Heart right ventricle (tissue), 16 donors: ENCODE measurements at places on chromosomes 6 and 20. TPM values are rescaled to one million over a fixed set of nuclear protein-coding genes. Genes with fewer than 3 reads are reported as not detected.

Gene PAX1
- total RNA-seq: not detected

Gene WFDC5
- total RNA-seq: not detected

DNA sequence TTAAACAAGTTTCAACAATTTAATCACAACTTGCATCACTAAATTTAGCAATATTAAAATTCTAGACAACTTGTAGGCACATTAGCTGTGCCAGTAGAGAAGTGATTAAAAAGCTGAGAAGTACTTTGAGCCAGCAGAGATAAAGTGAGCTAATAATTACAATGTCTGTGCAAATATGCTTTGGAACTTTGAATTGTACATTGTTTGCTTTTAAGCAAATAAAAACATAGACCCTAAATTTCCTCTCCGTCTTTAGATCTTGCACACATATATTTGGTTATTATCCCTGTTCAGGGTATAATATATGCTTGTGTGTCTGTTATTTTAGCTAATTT, 44.2 kb upstream of the DEFB112 start:
- no peak for DNase-seq

- DNase-seq: no peak
Measured at GRCh38 chr20:21323640-21324039, 20.5 kb downstream of the XRN2 start.

DNA sequence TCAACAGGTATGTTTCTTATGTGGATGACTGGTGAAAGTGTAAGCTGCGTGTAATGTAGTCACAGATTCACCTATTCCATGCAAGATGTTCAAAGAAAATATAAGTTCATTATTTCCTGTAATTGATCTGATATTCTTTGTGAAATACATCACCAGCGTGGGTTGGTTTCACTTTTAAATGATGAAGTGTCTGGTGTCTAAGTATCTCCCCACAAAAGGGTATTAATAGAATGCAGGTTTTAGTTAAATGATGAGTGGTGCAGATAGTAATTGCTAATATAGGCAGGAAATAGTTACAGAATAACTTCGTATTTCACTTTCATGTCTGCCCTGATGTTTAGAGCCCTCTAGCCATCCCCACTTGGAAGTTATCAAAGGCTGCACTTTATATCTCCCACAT, 22.2 kb downstream of the PGBD1 start:
- DNase-seq: no peak

GRCh38 chr6:134654751-134655150, 295.1 kb downstream of the ALDH8A1 start:
- DNase-seq: no peak

DNA sequence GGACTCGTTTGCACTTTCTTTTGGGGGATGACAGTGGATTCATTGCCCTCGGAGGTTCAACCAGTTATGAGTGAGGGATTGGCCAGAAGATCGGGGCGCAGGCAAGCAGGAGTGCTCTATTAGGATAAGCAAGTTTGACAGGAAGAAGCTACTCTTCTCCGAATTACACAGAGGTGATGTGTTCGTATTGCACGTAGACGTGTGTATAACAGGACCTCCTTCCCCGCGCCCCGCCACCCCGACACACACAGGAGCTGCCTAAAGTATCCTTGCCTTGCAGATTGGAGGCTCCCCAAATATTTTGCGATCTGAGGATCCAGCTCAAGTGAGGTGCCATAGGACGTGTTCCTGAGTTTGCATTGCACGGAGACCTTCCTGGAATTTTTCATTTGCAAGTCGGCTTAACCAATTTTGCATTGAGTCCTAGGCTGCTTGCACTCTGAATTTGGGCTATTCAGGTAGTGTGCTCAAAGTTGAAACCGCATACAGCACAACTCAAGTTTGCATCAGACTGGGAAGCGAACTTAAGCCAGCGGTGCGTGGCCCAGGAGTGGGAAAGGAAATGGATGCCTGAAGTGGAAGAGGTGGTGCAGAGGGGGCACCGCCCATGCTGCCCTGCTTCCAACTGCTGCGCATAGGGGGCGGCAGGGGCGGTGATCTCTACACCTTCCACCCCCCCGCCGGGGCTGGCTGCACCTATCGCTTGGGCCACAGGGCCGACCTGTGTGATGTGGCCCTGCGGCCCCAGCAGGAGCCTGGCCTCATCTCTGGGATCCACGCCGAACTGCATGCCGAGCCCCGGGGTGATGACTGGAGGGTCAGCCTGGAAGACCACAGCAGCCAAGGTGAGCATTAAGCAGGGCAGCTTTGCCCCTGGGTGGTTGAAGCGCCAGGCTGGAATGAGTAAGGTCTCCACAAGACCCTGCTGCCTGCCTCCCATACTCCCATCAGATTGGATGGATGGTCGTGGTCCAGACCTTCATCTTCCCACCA, 770 bp downstream of the TCF19 start:
- no peak for DNase-seq
